Activated T-cell treated with anti-CD3 and anti-CD28 coated beads, Interleukin-2, amount 50 U/mL, for 72 hours (primary cell): ENCODE measurements at places on chromosomes 7 and 10. TPM values are rescaled to one million over a fixed set of nuclear protein-coding genes. Genes with fewer than 3 reads are reported as not detected.

DNA sequence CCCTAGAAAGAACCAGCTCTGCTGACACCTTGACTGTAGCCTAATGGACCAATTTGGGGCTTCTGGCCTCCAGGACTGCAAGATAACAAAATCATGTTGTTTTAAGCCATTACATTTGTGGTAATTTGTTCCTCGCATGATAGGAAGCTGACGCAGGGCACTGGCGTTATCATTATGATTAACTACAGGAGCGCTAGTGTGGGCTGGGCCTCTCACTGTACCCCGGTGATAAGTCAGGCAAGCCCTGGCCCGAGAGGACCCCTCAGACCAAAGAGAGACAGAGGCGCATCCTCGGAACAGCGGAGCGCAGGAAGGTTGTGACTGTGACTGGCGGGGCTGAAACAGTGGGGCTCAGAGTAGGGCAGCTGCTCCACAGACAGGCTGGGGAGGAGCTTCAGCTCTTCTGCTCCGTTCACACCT is 150.3 kb upstream of the CHST15 start:
- no peaks in the 10 kb centered on the region for H3K27me3 ChIP-seq
- no peak overlapping the region for H3K4me3 ChIP-seq
- H3K4me1 ChIP-seq, result no peaks in the 10 kb centered on the region
- no peak for DNase-seq

DNA sequence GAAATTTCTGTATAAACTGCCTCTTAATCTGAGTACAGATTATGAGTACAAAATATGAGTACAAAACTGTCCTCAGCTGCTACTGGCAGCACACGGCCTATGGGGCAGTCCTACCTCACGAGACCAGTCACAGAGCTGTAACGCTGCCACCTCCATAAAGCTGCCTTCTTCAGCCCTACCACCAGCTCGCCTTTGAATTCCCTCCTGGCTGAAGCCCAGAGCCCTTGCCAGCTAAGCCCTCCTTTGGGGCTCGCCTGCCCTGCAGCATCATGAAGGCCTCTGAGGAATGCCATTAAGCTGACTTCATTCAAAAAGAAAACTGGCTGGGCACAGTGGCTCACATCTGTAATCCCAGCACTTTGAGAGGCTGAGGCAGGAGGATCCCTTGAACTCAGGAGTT is 180.0 kb upstream of the SH2B2 start:
- no peak overlapping the region for H3K27ac ChIP-seq
- no peaks in the 10 kb centered on the region for H3K36me3 ChIP-seq
- no peak for DNase-seq
- H3K27me3 ChIP-seq, result no peaks in the 10 kb centered on the region
- H3K4me3 ChIP-seq, result no peak overlapping the region

- H3K27ac ChIP-seq, result no peak overlapping the region
- H3K36me3 ChIP-seq, result no peaks in the 10 kb centered on the region
- H3K4me3 ChIP-seq, result no peak overlapping the region
- H3K27me3 ChIP-seq, result peaks cover 15% of the 10 kb centered on the region
- H3K4me1 ChIP-seq, result no peaks in the 10 kb centered on the region
Measured at GRCh38 chr7:3164380-3164792, 120.7 kb upstream of the CARD11 start.

DNA sequence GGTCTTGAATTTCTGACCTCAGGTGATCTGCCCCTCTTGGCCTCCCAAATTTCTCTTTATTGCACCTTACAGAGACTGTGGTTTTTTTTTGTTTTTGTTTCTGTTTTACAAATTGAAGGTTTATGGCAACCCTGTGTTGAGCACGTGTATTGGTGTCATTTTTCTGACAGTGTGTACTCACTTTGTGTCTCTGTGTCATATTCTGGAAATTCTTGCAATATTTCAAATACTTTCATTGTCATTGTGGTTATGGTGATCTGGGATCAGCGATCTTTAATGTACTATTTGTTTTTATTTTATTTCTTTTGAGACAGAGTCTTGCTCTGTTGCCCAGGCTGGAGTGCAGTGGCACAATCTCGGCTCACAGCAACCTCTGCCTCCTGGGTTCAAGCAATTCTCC is 89.8 kb downstream of the PRTFDC1 start:
- H3K27ac ChIP-seq, result no peak overlapping the region
- H3K36me3 ChIP-seq, result no peaks in the 10 kb centered on the region
- peaks cover 36% of the 10 kb centered on the region for H3K4me1 ChIP-seq

TWIST1 gene
- 6.5 TPM for total RNA-seq

DNA sequence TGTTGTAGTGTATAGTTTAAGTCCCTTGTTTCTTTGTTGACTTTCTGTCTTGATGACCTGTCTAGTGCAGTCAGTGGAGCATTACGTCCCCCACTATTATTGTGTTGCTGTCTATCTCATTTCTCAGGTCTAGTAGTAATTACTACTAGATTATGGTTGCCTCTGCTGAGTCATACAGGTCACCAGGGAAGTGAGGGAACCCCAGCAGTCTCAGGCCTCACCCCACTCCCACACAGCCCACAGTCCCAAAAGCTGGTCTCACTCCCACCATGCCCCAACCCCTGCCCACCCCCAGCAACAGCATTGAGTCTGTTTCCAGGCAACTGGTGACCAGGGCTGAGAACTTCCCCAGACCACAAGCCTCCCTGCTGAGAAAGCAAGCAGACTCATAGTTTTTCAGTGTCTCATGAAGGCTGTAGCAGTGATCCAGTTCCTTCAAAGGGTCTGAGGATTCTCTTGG is 88.0 kb downstream of the PLXDC2 start:
- DNase-seq, result no peak
- H3K4me1 ChIP-seq, result no peaks in the 10 kb centered on the region
- H3K36me3 ChIP-seq, result no peaks in the 10 kb centered on the region
- H3K27me3 ChIP-seq, result no peaks in the 10 kb centered on the region

OPN1SW gene
- not detected for total RNA-seq

GRCh38 chr7:20283385-20283784 is 47.3 kb upstream of the ITGB8 start:
- no peak overlapping the region for H3K27ac ChIP-seq
- H3K36me3 ChIP-seq, result no peaks in the 10 kb centered on the region
- H3K27me3 ChIP-seq, result no peaks in the 10 kb centered on the region
- H3K4me1 ChIP-seq, result peaks cover 7% of the 10 kb centered on the region
- no peak overlapping the region for H3K4me3 ChIP-seq
- DNase-seq, result no peak

DNA sequence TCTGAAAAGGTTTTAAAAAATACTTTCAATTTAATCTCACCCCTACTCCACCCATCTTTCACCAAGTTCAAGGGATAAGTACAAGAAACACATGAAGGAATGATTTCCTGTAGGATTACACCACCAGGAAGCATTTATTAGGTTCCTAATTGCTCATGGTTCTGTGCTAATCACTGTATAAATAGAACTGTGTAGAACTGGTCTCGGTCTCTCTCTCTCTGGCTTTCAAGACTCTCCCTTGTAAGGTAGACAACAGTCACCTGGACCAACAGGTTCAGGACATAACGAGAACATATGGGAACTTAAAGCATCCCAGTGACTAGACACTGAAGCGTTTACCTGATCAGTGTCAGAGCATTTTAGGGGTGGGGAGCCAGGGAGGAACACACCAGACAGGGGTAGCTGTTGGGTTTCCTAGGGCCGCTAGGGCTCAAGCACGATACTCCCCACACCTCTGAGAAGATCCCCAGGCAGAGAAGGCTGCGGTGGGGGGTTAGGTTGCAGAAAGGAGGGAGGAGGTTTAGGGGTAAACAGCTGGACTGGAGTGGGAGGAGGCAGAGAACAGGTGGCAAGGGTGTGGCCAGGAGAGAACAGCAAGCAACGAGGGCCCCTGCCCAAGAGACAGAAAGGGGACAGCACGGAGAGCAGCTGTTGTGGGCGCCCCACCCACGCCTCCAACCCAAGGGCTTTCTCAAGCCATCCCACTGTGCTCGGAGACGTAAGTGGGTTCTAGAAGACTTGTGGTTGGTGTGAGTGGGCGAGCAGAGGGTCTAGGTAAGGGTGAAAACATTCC is 52.5 kb upstream of the USP6NL start:
- peaks cover 4% of the 10 kb centered on the region for H3K36me3 ChIP-seq
- no peak overlapping the region for H3K4me3 ChIP-seq
- no peak for DNase-seq
- peaks cover 7% of the 10 kb centered on the region for H3K4me1 ChIP-seq
- H3K27ac ChIP-seq, result no peak overlapping the region

GRCh38 chr7:1951159-1951536 is 281.1 kb downstream of the ELFN1 start:
- no peak for DNase-seq
- no peaks in the 10 kb centered on the region for H3K27me3 ChIP-seq
- H3K4me1 ChIP-seq, result peaks cover 10% of the 10 kb centered on the region
- no peaks in the 10 kb centered on the region for H3K36me3 ChIP-seq

GRCh38 chr10:120948889-120949608 is 97.9 kb downstream of the WDR11 start:
- peak overlapping the region; percentile 62 for H3K4me3 ChIP-seq
- H3K27me3 ChIP-seq, result peaks cover 41% of the 10 kb centered on the region
- no peak overlapping the region for H3K27ac ChIP-seq
- H3K36me3 ChIP-seq, result peaks cover 1% of the 10 kb centered on the region

HABP2 gene
- not detected for total RNA-seq

DNA sequence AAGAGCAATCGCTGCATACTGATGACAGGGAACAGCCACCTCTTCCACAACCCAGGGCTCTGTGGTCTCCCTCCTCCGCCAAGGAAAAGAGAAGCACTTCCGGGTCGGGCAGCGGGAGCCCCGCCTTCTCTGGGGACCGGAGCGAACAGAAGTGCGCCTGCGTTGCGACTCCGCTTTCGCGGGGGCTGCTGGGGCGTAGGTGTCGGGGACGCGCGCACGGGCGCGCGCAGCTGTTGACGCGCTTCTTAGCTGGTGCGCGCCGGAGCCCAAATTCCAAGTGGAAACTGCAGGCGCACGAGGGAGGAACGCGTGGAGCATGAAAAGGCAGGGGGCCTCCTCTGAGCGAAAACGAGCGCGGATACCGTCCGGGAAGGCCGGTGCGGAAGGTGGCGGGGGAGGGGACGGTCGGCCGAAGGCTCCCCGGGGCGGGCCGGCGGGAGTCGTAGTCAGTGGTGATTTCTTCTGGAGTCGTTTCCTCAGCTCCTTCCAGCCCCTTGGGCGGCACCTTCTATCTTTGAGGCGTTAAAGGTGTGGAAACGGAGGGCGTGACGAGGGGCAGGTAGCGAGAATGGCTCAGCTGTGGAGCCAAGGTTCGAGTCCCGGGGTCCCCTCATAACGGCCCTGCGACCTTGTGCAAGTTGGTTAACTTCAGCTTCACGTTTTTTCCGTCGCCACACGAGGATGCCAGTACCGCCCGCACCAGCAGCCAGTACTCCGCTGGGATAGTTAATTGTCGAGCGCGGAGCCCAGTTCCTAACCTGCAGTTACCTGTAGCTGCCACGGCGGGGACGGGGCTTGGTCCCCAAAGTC is at the start of the genes COX15 and CUTC:
Gene COX15 (minus strand): TSS at position 95 of the 810 bp plus-strand sequence. CDS start 78 bp downstream, at position 17.
Gene CUTC (plus strand): TSS at position 202 of the 810 bp plus-strand sequence. CDS start 115 bp downstream, at position 317.
- H3K4me1 ChIP-seq, result peaks cover 39% of the 10 kb centered on the region
- peak; percentile 96 for DNase-seq
- peaks cover 8% of the 10 kb centered on the region for H3K36me3 ChIP-seq
- peak within 1 kb of the TSS; percentile 98 for H3K27ac ChIP-seq
- H3K27me3 ChIP-seq, result no peaks in the 10 kb centered on the region

- peaks cover 1% of the 10 kb centered on the region for H3K36me3 ChIP-seq
- H3K4me3 ChIP-seq, result no peak overlapping the region
- DNase-seq, result no peak
- H3K4me1 ChIP-seq, result peaks cover 9% of the 10 kb centered on the region
Measured at GRCh38 chr7:37770838-37771237, 77.6 kb upstream of the NME8 start.

DNA sequence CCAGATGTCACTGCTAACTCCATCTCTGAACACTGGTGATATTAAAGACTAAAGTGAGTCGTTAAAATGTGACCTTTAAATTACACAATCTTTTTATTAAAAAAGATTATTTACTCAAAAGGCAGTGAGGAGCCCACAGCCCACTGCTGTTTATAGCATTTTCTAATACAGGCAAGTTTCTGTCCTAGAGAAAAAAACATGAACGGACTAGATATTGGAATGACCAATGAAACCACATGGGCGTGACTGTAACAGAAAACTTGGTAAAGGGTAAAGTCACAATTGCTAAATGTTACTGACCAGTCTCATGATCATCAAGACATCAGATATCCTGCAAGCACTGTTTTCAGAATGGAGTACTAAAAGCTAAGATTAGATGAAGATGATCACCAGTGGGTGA is 78.7 kb downstream of the FEZF1 start:
- no peak for DNase-seq
- H3K36me3 ChIP-seq, result no peaks in the 10 kb centered on the region
- H3K4me1 ChIP-seq, result no peaks in the 10 kb centered on the region
- no peak overlapping the region for H3K27ac ChIP-seq
- no peak overlapping the region for H3K4me3 ChIP-seq

DNA sequence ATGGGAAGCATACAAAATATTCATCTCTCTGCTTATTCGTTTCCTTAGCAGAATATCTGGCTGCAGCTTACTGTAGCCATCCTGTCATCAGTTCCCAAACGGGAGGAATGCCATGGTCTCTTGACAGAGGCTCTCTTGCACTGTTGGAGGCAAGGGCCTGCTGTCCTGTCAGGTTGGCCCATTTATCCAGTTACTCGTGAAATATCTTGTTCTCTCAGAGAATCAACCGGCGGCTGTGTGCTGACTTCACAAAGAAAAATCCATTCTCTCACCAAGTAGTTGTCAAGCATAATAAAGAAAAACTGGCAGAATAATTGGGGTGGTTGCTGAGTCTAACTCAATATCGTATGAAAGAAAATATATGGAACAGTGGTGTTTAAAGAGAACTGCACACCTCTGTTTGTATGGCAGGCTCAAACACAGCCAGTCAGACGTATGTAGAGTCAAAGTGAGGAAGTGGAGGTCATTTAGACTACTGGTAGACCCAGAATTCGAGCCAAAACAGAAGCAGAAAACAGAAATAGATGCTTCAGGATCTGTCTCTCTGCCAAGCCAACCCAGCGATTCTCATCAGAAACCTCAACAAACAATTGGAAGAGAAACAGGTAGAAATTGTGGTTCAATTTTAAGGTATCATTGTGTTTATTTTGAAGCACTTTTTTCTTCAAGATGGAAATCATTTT is 349.2 kb upstream of the PRKCQ start:
- H3K27ac ChIP-seq, result peak overlapping the region; percentile 77
- no peak overlapping the region for H3K4me3 ChIP-seq
- peaks cover 45% of the 10 kb centered on the region for H3K4me1 ChIP-seq
- peaks cover 1% of the 10 kb centered on the region for H3K36me3 ChIP-seq
- DNase-seq, result no peak

DNA sequence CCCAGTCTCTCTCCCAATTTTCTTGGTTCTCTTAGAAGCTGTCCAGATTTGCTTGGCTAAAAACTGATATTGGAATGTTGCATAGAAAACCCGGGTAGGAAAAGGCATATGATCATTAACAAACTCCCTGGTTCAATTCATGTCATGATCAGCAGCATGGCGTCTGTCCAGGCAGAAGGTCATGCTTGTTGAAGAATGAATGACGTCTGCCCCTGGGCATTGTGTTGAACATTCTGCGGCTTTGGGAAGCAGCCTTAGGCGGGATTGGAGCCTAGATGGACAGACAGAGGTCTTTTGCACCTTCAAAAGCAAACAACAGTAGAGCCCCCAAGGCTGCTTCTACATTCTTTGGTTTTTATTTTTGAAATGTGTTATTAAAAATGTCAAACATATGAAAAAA is 7.7 kb upstream of the MINDY3 start:
- H3K36me3 ChIP-seq, result no peaks in the 10 kb centered on the region
- no peak overlapping the region for H3K4me3 ChIP-seq
- no peaks in the 10 kb centered on the region for H3K4me1 ChIP-seq
- no peak for DNase-seq
- no peak overlapping the region for H3K27ac ChIP-seq
